ENCODE measurements at places on chromosomes 5 and 9. TPM values are rescaled to one million over a fixed set of nuclear protein-coding genes. Genes with fewer than 3 reads are reported as not detected.

The AQP7 gene
- polyA plus RNA-seq: 0.05 TPM

The SLIT3 gene
- polyA plus RNA-seq: 80.0 TPM

The QRFP gene
- polyA plus RNA-seq: not detected

The TXNDC8 gene
- not detected for polyA plus RNA-seq

DNA sequence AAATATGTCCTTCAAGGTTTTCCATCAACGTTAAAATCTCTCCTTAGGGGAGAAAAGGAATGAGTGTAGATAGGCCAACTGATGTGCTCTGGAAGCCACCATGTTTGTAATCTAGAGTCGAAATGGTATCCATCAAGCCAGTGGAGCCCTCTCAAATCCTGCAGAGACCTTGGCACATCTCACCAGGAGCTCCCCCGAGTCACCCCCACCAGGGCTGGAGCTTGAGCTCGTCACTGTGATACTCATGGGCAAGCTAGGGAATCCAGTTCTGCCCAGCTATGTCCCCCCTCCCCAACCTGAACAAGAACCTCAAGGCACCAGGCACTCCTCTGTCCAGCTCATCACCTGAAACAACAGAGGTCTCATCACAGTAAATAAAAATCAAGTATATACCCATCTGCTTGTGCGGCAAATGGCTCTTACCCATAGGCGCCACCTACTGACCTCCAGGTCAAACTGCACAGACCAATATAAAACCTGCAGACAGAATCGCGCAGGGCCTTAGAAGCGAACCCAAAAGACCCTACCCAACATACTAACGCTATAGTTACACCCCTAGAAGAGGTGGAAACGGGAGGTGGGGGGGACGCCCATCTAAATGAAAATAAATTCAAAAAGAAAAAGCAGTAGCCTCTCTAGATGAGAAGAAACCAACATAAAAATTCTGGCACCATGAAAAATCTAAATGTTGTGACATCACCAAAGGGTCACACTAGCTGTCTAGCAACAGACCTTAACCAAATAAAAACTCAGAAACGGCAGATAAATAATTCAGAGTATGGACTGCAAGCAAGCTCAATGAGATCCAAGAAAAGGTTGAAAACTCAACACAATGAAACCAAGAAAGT is 75.0 kb downstream of the TTC39B start:
- H3K4me3 ChIP-seq: peak overlapping the region; percentile 29
- no peaks in the 10 kb centered on the region for H3K27me3 ChIP-seq
- no peaks in the 10 kb centered on the region for H3K36me3 ChIP-seq
- no peak overlapping the region for H3K27ac ChIP-seq
- H3K4me1 ChIP-seq: no peaks in the 10 kb centered on the region

- H3K27ac ChIP-seq: no peak overlapping the region
- no peaks in the 10 kb centered on the region for H3K27me3 ChIP-seq
- H3K4me1 ChIP-seq: no peaks in the 10 kb centered on the region
- no peak overlapping the region for H3K4me3 ChIP-seq
- DNase-seq: no peak
These were observed 168.3 kb upstream of the TLE4 start for GRCh38 chr9:79403495-79403894.

DNA sequence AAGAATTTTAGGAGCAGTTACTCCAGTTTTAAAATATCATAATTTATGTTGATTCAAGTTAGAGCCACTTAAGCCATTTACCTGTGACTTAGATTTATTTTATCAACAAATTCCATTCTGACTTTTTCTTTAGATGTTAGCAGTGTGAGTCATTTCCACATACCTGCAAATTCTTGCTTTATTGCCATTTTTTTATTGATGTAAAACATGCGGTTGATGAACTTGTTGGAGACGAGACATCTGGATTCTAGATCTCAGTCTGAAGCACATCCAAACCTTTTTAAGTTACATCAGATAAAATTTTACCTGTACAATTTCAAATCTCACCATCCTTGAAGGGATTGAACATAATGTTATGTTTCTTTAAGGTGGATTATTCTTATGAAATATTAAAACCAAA is 240.9 kb downstream of the IRX1 start:
- no peaks in the 10 kb centered on the region for H3K27me3 ChIP-seq
- H3K4me1 ChIP-seq: no peaks in the 10 kb centered on the region
- no peaks in the 10 kb centered on the region for H3K36me3 ChIP-seq
- no peak overlapping the region for H3K27ac ChIP-seq
- H3K4me3 ChIP-seq: no peak overlapping the region
- DNase-seq: no peak

DNA sequence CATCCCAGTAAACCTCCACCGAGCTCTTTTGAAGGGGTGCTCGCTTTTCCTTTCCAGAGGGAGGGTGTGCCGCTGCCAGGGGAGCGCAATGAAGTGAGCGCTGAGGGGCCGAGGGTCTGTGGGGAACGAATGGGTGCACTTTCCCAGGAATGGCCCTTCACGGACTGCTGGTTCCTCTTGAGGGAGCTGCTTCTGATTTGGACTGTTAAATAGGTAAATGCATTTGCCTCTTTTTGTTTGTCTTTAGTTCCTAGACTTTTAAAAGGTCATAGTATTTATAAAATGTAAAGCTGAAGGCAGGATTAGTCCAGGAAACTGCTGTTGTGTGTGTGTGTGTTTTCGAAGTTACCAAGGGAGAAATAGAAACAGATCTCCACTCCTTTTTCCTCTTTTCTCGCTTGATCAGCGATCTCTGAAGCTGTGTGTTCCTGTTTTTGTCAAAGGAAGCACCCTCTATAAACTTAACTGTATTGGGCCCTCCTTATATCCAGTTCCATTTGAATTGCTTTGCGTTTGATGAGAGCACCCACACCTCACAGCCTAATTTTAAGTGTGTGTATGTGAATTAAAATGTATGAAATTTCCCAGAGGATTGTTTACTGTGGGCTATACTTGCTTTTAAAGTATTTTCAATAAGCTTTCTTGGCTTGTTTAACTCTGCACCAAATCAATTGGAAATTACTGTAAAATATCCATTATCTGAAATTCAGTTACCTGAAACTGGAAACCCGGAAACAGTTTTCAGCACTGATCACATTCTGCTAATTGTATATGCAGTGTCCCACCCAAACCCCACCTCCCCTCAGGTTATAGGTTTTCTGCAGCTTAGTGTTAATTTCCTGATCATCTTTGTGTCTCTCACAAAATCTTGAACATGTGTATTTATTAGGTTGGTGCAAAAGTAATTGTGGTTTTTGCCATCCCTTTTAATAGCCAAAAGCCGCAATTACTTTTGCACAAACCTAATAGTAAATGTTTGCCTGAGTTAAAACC is 966 bp downstream of the SNX2 start:
- H3K36me3 ChIP-seq: no peaks in the 10 kb centered on the region
- peak overlapping the region; percentile 85 for H3K27ac ChIP-seq
- H3K4me1 ChIP-seq: peaks cover 5% of the 10 kb centered on the region
- DNase-seq: peak; percentile 44
- H3K27me3 ChIP-seq: no peaks in the 10 kb centered on the region

DNA sequence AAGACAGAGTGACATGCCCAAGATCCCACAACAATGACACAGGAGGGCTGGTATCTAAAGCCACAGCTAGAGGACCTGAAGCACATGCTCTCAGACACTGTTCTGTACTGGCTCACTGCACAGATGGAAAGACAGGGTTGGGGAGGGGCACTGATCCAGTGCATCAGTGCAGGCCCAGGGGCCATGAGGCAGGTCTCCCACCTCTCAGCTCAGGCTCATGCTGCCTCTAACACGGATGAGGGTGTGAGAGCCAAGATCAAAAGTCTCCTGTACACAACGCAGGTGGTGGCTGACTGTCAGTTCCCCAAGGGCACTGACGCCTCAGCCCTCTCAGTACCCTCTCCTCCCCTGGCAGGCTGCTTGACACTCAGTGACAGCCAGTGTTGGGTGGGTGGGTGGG is 10.9 kb downstream of the RAPGEF1 start:
- H3K4me1 ChIP-seq: peaks cover 34% of the 10 kb centered on the region
- H3K4me3 ChIP-seq: no peak overlapping the region
- no peaks in the 10 kb centered on the region for H3K36me3 ChIP-seq
- H3K27ac ChIP-seq: no peak overlapping the region
- DNase-seq: peak; percentile 51
- H3K27me3 ChIP-seq: no peaks in the 10 kb centered on the region

GRCh38 chr5:96627792-96628398 is 34.3 kb upstream of the CAST start:
- H3K27me3 ChIP-seq: no peaks in the 10 kb centered on the region
- peak overlapping the region; percentile 77 for H3K27ac ChIP-seq
- H3K4me1 ChIP-seq: no peaks in the 10 kb centered on the region

DNA sequence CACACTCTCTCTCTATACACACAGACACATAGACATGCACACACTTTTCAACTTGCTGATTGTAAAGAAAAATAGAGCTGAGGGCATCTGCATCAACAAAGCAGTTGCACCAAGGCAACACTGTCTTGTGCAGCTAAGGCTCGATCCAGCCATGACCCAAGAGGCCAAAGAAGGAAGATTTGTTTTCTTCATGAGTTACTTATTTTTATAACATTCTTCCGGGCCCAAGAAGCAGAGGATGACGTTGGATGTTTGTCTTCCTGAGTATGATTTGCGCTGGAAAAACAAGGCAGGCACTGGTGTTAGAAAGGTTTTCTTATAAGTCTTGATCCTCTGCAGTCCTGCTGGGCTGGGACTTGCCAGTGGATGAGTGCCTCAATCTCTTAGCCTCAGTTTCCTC is 344.1 kb downstream of the ADAMTS6 start:
- H3K36me3 ChIP-seq: no peaks in the 10 kb centered on the region
- no peak overlapping the region for H3K27ac ChIP-seq
- peaks cover 4% of the 10 kb centered on the region for H3K4me1 ChIP-seq
- no peak for DNase-seq
- H3K27me3 ChIP-seq: no peaks in the 10 kb centered on the region
- no peak overlapping the region for H3K4me3 ChIP-seq

DNA sequence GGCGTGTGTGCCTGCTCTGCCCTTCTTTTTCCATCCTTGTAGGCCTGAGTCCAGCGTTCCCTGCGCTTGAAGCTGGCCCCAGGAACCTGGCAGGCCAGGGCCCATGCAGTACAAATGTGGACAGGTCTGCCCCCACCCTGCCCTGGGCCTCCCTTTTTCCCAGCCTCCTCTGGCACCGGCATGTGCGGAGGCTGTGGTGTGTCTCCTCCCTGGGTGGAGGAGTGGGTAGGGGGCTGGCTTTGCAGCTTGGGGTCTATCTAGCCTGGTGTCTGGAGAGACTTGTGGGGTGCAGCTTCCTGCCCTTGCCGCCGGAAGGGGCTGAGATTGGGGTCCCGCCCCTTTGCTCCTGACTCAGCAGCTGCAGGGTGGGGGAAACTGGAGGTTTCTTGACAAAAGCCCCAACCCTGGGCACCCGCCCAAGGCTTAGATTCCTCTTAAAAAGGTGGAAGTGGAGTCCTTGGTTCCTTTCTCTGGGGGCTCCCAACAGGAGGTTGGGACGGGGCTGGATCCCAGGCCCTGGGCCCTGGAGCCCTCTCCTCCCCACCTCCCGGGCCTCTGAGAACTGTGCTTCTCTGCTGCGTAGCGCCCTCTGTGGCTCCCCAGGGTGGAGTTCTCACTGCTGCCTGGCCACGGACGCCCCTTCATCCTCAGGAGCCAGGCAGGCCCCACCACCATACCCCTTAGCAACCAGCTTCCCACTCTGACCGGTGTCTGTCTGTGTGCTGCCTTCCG is 18.0 kb downstream of the RXRA start:
- peaks cover 77% of the 10 kb centered on the region for H3K4me1 ChIP-seq
- H3K36me3 ChIP-seq: no peaks in the 10 kb centered on the region
- H3K4me3 ChIP-seq: no peak overlapping the region
- no peak for DNase-seq
- no peaks in the 10 kb centered on the region for H3K27me3 ChIP-seq

DNA sequence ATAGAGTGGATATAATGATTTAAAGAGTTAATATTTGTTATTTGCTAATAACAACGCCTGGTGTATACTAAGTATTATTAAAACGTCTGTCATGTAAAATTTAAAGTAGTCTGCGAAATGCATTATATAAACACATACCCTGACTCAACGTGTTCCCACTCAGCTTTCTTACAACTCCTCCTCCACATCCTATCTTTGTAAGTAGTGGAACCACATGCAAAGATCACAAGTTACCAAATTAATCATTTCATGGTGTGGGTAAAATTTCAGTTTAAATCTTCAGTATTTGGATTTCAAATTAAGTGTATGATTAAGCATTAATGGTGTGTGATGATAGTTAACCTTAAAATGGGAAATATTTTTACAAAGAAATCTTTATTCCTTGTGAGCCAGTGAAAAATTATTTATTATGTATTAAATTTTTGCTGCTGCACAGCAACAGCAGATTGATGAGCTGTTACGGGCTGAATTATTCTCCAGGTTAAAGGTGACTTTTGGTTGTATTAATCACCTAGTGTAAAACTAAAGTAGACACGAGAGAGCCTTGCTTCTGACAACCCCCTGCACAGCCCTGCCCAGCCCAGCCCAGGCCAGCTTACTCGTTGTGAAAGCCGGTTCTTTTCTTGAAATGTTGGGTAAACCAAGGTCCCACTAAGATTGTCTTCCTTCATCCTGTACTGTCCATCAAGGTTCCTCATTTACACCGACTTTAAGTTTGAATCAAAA is 373.5 kb downstream of the DTWD2 start:
- no peak for DNase-seq
- H3K4me1 ChIP-seq: no peaks in the 10 kb centered on the region
- no peaks in the 10 kb centered on the region for H3K27me3 ChIP-seq
- no peak overlapping the region for H3K27ac ChIP-seq
- H3K4me3 ChIP-seq: no peak overlapping the region

GRCh38 chr5:176490301-176490700 is 42.1 kb downstream of the FAF2 start:
- H3K4me1 ChIP-seq: no peaks in the 10 kb centered on the region
- H3K27ac ChIP-seq: no peak overlapping the region
- H3K36me3 ChIP-seq: peaks cover 73% of the 10 kb centered on the region
- H3K4me3 ChIP-seq: no peak overlapping the region

DNA sequence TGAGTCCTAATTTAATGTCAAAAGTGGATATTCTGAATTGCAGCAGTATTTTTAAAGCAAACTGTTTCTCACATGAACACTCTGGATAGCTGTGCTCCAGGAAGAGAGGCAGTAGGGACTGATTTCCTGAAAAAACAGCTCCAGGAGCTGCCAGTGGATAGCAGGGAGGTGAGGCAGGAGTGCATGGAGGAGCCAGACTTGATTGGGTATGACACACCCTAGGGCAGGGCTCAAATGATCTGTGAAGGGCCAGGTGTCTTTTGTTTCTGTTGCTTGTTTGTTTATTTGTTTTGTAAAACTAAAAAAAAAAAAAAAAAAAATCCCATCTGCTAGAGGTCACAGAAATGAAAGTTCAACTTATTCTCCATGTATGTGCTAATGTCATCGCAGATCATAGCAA is 83.4 kb downstream of the ADRB2 start:
- peaks cover 28% of the 10 kb centered on the region for H3K4me1 ChIP-seq
- H3K27me3 ChIP-seq: no peaks in the 10 kb centered on the region
- H3K36me3 ChIP-seq: no peaks in the 10 kb centered on the region
- no peak overlapping the region for H3K27ac ChIP-seq
- DNase-seq: no peak

GRCh38 chr9:16726718-16727451 is 143.6 kb downstream of the BNC2 start:
- H3K27me3 ChIP-seq: no peaks in the 10 kb centered on the region
- peaks cover 18% of the 10 kb centered on the region for H3K4me1 ChIP-seq
- peak; percentile 82 for DNase-seq

GRCh38 chr9:126683698-126684044 is 69.9 kb downstream of the LMX1B start:
- H3K4me1 ChIP-seq: no peaks in the 10 kb centered on the region
- H3K4me3 ChIP-seq: no peak overlapping the region
- peaks cover 63% of the 10 kb centered on the region for H3K27me3 ChIP-seq
- H3K27ac ChIP-seq: no peak overlapping the region
- DNase-seq: no peak
- no peaks in the 10 kb centered on the region for H3K36me3 ChIP-seq

Data from SK-N-SH (cell line).